ENCODE measurements at places on chromosomes 2 and 18. TPM values are rescaled to one million over a fixed set of nuclear protein-coding genes. Genes with fewer than 3 reads are reported as not detected.

B3GNT2 gene
- total RNA-seq: 8.3 TPM

TEKT4 gene
- not detected for total RNA-seq

PLCD4 gene
- total RNA-seq: 4.0 TPM

AMER3 gene
- not detected for total RNA-seq

IL36A gene
- total RNA-seq: not detected

COLEC12 gene
- 73.4 TPM for total RNA-seq
